Epithelial cell of proximal tubule (primary cell): ENCODE measurements at places on chromosomes 6 and 20. TPM values are rescaled to one million over a fixed set of nuclear protein-coding genes. Genes with fewer than 3 reads are reported as not detected.
A peak's percentile ranks its signal among the peaks of the same experiment; 100 is the strongest.

HLA-DPA1 gene
- 6.8 and 7.1 TPM in 2 replicates for total RNA-seq

MUC21 gene
- not detected in 2 replicates for total RNA-seq

ERVFRD-1 gene
- not detected in 2 replicates for total RNA-seq

TENT5A gene
- total RNA-seq = 0.63 and 1.2 TPM in 2 replicates

CAGE1 gene
- total RNA-seq = 0.22 TPM in 1 of 2 replicates, not detected in the other

- DNase-seq = no peak
Observed at GRCh38 chr20:62357187-62357667, 9.9 kb downstream of the LAMA5 start.

- DNase-seq = no peak
Observed at GRCh38 chr6:134510920-134511319, 193.0 kb upstream of the SGK1 start.

GRCh38 chr6:18141805-18142590 is 12.9 kb downstream of the TPMT start:
- no peak for DNase-seq

- no peak for DNase-seq
Observed at GRCh38 chr6:24402697-24403500, at the start of gene MRS2. Gene MRS2 (plus strand): TSS chr6:24402936. CDS start chr6:24403047, 111 bp downstream.

EPB41L1 gene
- 10.9 and 17.4 TPM in 2 replicates for total RNA-seq

MICB gene
- total RNA-seq = 13.0 and 40.9 TPM in 2 replicates

DNA sequence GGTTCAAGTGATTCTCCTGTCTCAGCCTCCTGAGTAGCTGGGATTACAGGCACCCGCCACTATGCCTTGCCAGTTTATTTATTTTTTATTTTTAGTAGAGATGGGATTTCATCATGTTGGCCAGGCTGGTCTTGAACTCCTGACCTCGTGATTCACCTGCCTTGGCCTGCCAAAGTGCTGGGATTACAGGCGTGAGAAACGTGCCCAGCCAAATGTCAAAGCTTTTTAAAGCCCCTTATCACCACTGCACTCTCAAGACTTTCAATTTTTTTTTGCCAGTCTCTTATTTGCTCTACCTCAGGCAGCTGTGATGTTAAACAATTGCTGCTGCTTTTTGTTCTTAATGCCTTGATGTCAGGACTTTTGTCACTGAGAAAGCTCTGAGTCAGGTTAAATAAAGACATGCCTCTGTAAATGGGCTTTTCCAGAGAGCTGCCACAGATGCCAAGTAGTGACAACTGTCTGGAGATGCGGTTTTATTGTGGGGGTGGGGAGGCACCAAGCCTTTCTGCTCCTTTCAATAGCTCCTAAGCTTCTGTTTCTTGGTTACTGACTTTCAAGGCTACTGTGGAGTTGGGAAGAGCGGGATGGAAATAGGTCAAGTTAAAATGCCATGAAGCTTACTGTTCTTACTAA is 29.2 kb downstream of the RSPH3 start:
- no peak for DNase-seq

GRCh38 chr6:130560231-130560630 is 194.4 kb downstream of the TMEM200A start:
- DNase-seq = no peak

DNA sequence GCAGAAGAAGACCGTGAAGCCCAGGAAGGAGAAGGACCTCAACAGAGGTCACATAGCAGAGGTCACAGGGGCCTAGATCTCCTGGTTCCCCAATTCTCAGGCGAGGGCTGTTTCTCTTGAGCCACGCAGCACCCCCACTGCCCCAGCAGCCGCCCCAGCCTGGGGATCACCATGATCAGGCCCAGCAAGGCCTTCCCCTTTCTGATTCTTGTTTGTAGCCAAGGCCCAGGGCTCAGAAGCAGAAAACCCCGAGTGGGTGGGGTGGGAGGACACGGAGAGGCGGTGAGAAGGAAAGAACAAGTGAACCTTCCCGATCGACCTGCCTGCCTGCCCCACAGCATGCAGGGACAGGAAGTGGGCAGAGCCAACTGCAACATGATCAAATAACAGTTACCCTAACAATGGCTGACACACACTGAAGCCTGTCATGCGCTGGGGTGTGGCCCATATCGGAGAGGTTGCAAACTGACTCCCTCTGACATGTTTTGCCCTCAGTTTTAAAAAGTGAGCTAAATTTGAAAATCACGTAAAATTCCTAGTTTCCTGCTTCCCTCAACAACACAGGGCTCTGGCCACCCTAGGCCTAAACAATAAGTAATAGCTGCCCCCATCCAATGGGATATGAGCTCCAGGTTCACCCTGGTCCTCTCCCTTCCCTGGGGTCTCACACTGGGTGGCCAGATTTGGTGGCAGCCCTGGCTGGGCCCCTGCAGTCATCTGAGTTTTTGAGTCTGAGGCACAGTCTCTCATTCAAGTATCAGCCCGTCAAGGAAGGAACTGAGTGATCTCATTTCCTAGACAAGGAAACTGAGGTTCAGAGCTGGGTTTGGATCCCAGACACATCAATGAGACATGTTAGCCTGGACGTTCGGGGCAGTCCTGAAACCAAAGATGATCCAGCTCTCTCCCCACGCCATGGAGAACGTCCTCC is 6.5 kb downstream of the PEDS1 start:
- DNase-seq = no peak

- no peak for DNase-seq
Observed at GRCh38 chr6:164897523-164898235, 411.7 kb downstream of the C6orf118 start.

SLC32A1 gene
- total RNA-seq = not detected in 2 replicates

FOXP4 gene
- 7.5 and 10.2 TPM in 2 replicates for total RNA-seq

GRCh38 chr20:25553819-25554296 is 31.5 kb downstream of the NINL start:
- no peak for DNase-seq

ASXL1 gene
- total RNA-seq = 20.7 and 34.2 TPM in 2 replicates

FOXC1 gene
- total RNA-seq = 18.6 and 27.7 TPM in 2 replicates

ZNF292 gene
- 6.4 and 12.5 TPM in 2 replicates for total RNA-seq

- DNase-seq = no peak
Observed at GRCh38 chr20:3572151-3572550, 91.0 kb downstream of the GFRA4 start.

GRCh38 chr6:53290537-53291510 is 57.9 kb downstream of the ELOVL5 start:
- DNase-seq = no peak

GRCh38 chr20:63079971-63080370 is 73.2 kb upstream of the BHLHE23 start:
- no peak for DNase-seq

DNA sequence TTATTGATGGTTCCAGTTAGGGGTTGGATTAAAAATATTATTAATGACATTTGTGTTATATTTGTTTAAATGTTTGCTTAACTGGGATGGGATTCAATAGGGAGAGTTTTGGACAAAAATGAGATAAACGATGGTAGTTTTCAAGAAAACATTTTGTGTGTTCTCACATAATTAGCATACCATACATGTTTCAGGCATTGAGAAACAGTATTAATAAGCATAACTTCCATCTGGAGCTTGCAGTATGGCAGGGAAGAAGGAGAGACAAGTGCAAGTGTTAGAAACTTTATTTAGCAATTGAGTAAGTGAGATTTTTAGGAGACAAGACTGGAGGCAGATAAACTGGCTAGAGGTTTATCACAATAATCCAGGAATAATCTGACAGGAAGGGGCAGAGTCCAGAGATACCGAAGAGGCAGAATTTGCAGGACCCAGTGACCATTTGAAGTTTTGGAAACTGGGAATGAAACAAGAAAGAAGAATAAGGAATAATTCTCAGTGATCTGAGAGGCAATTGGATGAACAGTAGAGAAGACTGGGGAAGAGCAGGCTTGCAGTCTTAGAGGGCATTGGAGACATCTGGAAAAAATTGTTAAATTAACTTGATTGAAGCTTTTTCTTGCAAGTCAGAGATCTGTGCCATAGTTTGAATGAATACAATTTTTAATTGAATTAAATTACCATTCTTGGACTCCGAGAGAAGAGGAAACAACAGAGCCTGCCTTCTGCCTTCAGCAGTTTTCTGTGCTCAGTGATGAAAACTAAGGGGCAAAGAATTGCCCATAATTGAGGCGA is 73.0 kb upstream of the PTCHD4 start:
- no peak for DNase-seq

DNA sequence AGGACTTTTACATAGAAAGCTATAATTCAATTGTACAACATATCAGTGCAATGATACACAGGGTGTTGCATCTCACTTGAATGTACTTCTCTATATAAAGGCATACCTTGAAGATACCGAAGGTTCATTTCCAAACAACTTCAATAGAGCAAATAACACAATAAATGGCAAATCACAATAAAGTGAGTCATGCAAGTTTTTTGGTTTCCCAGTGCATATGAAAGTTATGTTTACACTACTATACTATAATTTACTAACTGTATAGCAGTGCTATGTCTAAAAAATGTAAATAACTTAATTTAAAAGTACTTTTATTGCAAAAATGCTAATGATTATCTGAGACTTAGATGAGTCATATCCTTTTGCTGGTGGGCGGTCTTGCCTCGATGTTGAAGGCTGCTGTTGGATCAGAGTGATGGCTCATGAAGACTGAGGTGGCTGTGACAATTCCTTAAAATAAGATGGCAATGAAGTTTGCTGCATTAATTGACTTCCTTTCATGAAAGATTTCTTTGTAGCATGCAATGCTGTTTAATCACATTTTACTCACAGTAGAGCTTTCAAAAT is 188.8 kb downstream of the TASP1 start:
- DNase-seq = no peak

- no peak for DNase-seq
Observed at GRCh38 chr6:132715204-132715603, 1.3 kb upstream of the VNN1 start.

- DNase-seq = no peak
Observed at GRCh38 chr6:40290816-40291215, 296.3 kb downstream of the LRFN2 start.

GRCh38 chr6:24987446-24988115 is 51.8 kb upstream of the RIPOR2 start:
- DNase-seq = no peak

GRCh38 chr6:107604549-107604948 is 114.6 kb downstream of the SOBP start:
- no peak for DNase-seq

GPR6 gene
- not detected in 2 replicates for total RNA-seq

GRCh38 chr6:129448965-129449364 is 261.0 kb downstream of the ARHGAP18 start:
- no peak for DNase-seq

GRCh38 chr20:61445741-61446140 is 193.7 kb downstream of the CDH4 start:
- no peak for DNase-seq

- DNase-seq = peak; percentile 94
Observed at GRCh38 chr6:119147101-119148053, 68.9 kb upstream of the FAM184A start.

GRCh38 chr6:89580997-89581666 is 57.4 kb downstream of the LYRM2 start:
- no peak for DNase-seq

- no peak for DNase-seq
Observed at GRCh38 chr6:20036141-20036677, 176.1 kb downstream of the MBOAT1 start.

- no peak for DNase-seq
Observed at GRCh38 chr6:154749341-154749740, 16.1 kb downstream of the SCAF8 start.

MRAP2 gene
- total RNA-seq = 0.17 TPM in 1 of 2 replicates, not detected in the other

ACSS2 gene
- 24.3 and 28.1 TPM in 2 replicates for total RNA-seq

DNA sequence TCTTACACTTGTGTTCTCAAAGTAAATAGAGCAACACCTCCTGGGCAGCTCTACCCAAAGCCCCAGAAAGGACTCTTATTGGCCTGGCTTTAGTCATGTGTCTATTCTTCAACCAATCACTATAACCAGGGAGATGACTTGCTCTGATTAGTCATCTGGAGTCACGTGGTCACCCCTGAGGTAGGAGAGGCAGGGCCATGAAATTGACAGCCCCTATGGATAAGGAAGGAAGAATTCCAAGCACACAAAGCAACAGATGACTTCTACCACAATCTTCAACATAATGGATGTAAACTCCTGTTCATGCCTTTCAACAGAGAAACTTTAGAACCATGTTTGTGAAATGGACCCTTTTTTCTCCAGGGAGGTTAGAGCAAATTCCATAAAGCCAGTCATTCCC is 24.6 kb upstream of the EYA2 start:
- DNase-seq = no peak

- DNase-seq = no peak
Observed at GRCh38 chr20:60509407-60509806, 551.2 kb downstream of the CDH26 start.

DNA sequence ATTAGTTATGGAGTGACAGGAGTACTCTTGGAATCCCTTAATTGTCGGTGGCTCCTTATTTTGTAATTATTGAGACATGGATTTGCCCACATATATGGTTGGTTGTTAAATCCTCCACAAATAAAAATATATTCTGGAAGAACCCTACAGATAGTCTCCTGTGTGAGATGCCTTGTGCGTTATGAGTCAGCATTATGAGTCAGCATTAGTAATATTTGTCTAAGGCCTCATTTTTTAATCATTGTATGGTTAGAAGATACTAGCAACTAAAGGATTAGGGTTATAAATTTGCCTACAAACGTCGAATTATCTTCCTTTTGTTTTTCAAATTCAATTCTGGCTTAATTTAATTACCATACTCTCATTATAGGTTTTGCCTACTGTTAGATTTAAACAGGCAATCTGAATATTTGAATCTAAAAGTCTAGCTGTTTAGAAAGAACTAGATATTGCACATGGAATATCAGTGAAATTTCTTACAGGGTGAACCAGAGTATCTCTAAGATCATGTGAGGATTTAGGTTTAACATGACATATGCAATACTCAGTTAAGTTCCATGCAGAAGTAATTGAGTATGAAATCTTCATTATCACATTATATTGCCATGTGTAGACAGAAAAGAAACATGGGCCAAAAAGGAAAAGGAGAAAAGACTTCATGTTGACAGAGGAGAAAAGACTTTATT is 5.9 kb downstream of the C6orf58 start:
- DNase-seq = peak; percentile 27
